HCT116 (cell line): ENCODE measurements at places on chromosomes 1 and 21. TPM values are rescaled to one million over a fixed set of nuclear protein-coding genes. Genes with fewer than 3 reads are reported as not detected.

The HCN3 gene
- total RNA-seq, result 8.5 TPM

The PADI3 gene
- 0.93 TPM for total RNA-seq

The ZNF691 gene
- total RNA-seq, result 11.1 TPM

The EPRS1 gene
- total RNA-seq, result 188 TPM

The NPR1 gene
- 0.07 TPM for total RNA-seq

The FAM110D gene
- 0.34 TPM for total RNA-seq

The DNASE2B gene
- 0.42 TPM for total RNA-seq

The AMY2B gene
- total RNA-seq, result 2.6 TPM

The CCDC185 gene
- total RNA-seq, result not detected

The PWP2 gene
- 43.1 TPM for total RNA-seq

The TSPEAR gene
- not detected for total RNA-seq

The ATAD3C gene
- 0.61 TPM for total RNA-seq

The CD53 gene
- total RNA-seq, result 0.96 TPM

The LCE6A gene
- total RNA-seq, result not detected

The C4BPA gene
- total RNA-seq, result 0.32 TPM

The OR2T35 gene
- total RNA-seq, result not detected

The PRRX1 gene
- 0.37 TPM for total RNA-seq

The CD1B gene
- not detected for total RNA-seq

The OR2L3 gene
- total RNA-seq, result not detected

The FCRL3 gene
- total RNA-seq, result not detected

The MAP1LC3C gene
- total RNA-seq, result not detected

The SLC25A34 gene
- 0.59 TPM for total RNA-seq

The B4GALT2 gene
- 76.8 TPM for total RNA-seq
